ENCODE measurements at places on chromosomes 2 and 18.

GRCh38 chr2:136407952-136408318, 290.0 kb upstream of the CXCR4 start:
- no peak for DNase-seq

DNA sequence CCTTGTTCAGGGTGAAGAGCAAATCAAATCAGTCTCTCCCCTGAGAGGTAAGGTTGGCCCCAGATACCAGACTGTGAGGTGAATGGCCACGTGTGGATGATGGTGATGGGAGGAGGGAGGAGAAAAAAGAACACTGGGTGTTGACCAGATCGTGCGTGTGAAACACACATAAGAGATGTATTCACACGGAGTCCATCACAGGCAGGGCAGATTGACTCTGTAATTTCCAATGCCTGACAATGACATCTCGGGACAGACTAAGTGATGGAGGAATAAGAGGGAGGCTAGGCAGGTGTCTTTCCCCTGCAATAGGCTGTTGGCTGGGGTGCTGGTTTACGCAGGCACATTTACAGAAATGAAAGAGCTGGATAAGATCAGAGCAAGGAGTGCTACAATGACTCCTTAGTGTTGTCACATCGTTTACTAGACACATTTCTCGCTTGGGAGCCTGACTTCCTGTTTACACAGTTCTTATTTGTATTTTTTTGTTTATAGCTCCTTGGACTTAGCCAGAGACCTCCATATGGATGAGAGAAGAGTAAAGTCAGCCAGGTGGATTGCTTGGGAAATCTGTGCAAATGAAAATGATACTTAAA, 43.1 kb downstream of the CPO start:
- DNase-seq, result no peak

GRCh38 chr2:96538487-96539214, 2.1 kb downstream of the ARID5A start:
- DNase-seq, result peak; percentile 72

- DNase-seq, result no peak
Observed at GRCh38 chr18:53417003-53417402, 807.5 kb downstream of the MBD2 start.

DNA sequence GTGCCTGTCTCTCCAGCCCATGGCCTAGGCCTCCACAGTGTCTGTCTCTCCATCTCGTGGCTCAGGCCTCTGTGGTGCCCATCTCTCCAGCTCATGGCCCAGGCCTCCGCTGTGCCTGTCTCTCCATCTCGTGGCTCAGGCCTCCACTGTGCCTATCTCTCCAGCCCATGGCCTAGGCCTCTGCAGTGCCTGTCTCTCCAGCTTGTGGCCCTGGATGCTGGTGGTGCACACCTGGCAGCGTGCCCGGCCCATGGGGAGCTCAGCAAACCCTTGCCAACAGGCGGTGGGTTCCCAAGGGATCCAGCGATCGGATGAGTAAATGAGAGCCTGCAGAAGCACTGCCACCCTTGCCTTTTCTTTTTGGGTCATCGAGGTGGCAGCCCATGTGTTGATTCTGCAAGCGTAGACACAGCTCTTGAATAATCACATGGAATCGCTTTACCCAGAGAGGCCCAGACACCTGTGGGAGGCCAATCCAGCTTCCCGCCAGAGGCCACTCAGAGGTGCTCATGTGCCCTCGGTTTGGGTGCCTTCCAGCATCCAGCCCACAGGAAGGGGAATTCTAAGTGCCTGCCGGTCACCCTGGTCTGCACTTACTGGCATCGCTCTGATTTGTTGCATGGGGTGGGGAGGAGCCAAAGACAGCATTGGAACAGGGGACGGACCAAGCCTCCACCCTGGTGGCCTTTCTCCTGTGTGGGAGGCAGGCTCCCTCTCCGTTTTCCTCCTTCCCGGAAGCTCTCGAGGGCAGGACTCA, 101.8 kb upstream of the HDAC4 start:
- DNase-seq, result no peak

- no peak for DNase-seq
Observed at GRCh38 chr2:137797641-137798040, 166.6 kb upstream of the HNMT start.

DNA sequence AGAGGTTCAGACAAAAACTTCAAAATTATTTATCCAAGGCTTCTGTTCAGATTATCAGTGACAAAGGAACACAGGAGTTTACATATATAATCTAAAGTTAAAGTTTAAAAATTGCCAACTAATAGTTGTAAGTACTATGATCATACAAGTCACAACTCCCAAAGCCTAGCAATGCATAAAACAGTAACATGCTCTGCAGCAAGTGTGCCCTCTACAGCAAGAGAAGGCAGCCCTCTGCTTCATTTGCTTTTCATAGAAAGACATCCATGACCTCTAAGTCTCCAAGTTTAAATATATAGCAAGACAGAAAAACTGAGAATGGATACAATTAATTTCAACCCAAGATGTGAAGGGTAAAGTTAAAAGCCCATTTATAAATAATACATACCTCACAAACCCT, 13.3 kb downstream of the RAB1A start:
- DNase-seq, result no peak

Measured in femur (tissue), 1 donor.